NCI-H446 treated with DMSO at 0.1 percent for 48 hours (cell line): ENCODE measurements at places on chromosomes 2 and 18.

DNA sequence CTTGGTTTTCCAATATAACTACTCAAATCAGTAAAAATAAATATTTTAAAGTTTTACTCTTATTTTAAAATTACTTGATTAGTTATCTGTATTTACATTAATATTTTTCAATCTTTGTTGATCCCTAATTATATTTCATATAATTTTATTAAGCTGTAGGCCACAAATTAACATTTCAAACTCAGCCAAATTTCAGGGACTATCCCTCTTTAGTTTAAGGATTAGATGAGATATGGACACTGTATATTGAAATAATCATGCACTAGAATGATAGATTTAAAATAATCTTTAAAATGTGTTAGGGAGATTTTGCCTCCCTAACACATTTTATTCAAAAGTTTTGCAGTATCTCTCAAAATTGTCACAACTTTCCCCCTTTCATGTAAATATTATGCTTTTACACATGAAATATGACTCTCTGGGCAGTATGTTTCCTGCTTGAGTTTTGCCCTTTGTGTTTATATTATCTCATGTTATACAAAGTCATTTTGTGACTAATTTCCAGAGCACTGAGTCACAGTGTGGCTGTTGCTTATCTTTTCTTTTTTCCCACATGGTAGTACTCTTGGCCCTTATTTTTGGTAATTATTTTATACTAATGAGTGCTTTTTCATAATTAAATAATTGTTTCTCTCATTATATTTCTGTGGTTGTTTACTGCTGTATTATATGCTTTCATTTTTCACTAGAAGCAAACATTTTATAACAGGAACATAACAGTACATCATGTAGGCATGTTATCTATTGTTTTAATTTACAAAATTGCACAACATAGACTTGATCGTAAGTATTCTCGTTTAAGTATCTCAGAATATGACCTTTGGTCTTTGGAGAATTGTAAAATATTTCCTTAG, 1.2 kb downstream of the TFPI start:
- DNase-seq, result no peak

DNA sequence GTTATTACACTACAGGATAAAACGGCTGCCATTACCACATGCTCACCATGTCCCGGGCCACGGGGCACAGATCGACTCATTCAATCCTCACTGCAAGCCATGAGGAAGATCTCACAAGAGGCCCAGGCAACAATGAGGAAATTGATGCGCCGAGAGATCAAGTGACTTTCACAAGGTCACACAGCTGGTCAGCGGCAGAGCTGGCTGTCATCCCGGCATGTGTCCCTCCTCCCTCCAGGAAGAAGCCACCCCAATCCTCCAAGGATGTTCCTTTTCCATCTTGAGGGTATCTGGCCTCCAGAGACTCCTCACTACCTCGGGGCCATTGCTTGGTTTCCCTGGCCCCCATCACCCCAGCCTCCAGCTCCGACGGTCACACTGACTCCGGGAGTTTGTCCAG, 65.3 kb upstream of the GLI2 start:
- no peak for DNase-seq

- no peak for DNase-seq
These were observed 35.8 kb downstream of the PRELID3A start for GRCh38 chr18:12443551-12443950.

- DNase-seq, result no peak
These were observed 23.3 kb downstream of the EPB41L3 start for GRCh38 chr18:5520464-5520863.

GRCh38 chr2:64622443-64623241, 31.1 kb downstream of the SERTAD2 start:
- DNase-seq, result no peak

GRCh38 chr2:197229509-197230443, 80.8 kb downstream of the ANKRD44 start:
- no peak for DNase-seq
